ENCODE measurements at places on chromosomes 2 and 18.

GRCh38 chr2:241081190-241081642 lies 20.9 kb downstream of the MTERF4 start:
- no peak for DNase-seq

DNA sequence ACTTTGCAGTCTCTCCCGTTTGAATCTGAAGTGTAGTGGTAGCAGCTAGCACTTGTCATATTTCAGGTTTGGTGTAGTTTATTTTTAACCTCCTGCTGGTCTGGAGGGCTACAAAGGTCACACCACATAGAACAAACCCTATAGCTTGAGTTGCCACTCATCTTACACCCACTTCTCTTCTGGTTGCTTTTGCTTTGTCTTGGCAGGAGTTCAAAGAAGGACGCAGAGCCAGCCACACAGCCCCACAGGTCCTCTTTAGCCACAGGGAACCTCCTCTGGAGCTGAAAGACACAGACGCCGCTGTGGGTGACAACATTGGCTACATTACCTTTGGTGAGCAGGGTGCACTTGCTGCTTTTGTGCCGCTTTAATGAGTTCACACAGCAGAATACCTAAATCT lies 15.6 kb upstream of the GPBAR1 start:
- DNase-seq: no peak

DNA sequence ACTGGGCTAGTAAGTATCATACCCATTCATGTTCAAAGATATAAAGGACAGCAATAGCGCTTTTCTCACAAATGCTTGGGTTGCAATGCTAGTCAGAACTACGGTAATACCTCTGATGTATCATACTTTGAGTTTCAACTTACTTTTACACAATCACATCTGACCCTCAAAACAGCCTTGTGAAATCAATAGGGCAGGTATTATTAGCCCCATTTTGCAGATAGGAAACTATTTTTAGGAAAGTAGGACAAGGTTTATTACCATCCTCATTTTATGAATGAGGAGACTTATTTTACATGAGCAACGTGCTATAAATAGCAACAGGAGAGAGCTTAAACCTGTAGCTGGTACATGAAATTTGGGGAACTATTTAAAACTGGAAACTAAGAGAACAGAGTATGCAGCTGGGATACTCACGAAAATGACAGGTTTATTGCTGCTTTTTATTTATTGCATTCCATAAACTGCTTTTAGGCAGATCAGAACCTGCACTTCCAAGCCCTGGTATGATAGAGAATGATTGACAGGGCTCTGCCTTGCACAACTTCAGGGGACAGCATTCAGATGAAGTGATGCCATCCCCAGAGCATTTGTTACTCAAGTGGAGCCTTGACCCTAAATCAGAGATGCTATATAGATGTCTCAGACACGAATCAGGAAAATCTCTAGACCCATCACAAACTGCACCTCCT lies 42.4 kb upstream of the PPM1B start:
- DNase-seq: no peak

DNA sequence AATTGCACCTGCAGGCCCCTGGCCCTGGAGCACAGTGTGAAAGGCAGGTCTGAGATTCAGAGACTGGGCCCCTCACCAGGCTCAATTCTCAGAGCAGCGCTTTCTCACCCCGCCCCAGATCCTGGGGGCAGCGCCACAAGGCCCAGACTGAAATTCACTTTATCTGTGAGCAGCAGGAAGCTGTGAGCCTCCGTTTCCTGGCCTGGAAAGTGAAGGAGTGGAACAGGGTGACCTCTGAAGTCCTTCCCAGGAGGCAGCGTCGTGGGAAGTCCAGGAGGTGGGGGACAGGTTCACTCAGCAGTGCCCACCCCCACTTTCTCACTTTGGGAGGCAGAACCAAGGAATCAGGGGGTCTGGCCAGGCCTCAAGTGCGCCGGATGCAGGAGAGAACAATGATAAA lies 235.4 kb downstream of the NDUFA10 start:
- DNase-seq: no peak

DNA sequence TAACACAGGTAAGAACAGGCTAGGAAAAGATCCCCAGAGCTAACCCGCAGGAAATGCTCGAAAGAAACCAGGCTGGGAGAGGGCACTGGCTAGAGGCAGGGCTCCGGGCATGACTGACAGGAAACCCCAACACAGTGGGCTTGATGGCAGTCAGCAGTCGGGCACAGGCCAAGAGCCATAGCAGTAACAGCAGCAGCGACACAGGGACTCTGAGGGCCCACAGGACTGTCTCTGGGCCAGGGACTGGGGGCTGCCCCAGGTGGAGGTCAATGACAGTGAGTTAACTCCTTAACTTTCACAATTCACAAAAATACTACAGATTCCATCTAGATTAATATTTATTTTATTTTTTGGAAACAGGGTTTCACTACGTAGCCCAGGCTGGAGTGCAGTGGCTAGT lies 37.3 kb upstream of the ASPRV1 start:
- no peak for DNase-seq

- DNase-seq: no peak
Observed at GRCh38 chr18:2471523-2471922, 99.8 kb downstream of the METTL4 start.

DNA sequence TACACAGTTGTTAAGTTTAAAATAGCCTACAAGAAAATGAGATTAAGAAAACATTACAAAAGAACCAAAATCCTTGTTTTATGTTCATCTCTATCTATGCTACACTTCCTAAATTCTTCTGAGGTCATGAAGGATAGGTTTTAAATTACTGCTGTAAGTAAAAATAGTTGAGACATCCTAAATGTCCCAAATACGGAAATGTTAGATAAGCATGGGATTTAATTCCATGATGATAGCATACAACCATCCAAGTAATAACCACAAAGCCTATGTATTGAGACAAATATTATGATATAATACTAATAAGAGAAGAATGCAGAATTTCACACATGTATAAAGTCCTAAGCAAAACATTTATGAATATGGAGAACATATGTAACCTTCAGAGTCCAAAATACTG lies 34.1 kb downstream of the PIEZO2 start:
- DNase-seq: no peak

DNA sequence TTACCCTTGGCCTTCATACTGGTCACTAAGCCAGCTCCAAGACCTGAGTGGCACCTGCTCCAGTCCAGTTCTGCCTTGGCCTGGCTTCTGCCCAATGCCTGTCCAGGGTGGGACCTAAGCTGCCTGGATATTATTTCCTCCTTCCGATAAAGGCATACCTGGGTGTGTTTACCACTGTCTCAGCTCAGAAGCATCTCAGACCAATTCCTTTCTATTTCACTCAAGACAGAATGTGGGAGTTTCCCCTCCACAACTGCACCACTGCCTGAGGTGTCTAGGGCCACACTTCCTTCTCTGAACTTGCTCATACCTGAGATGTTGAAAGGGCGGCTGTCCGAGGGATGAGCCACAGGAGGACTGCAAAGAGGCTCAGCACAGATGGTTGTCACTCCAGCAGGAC lies 18.4 kb upstream of the CAB39 start:
- no peak for DNase-seq

DNA sequence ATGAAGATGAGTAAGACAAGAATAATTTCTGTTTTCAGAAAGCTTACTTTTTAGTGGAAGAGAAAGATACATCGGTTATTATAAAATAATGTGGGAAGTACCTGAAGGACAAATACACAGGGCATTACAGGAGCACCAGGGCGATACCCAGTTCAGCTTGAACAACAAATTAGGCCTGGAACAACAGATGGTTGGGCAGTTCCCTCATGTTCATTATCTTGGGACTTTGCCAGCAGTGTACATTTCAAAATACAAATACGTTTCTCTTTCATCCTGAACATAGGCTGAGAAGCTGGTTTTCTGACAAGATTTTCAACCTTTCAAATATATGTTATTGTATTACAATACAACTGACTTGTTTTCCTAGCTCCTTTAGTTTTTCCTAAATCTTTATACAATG lies 79.6 kb downstream of the TGIF1 start:
- DNase-seq: no peak

- no peak for DNase-seq
Observed at GRCh38 chr2:101587251-101587650, 110.3 kb upstream of the MAP4K4 start.

GRCh38 chr18:76364282-76365259 lies 130.5 kb downstream of the ZNF516 start:
- no peak for DNase-seq

- no peak for DNase-seq
Observed at GRCh38 chr2:150526827-150527226, 39.4 kb upstream of the RND3 start.

- no peak for DNase-seq
Observed at GRCh38 chr2:29044459-29044858, 29.9 kb downstream of the PCARE start.

GRCh38 chr18:45974088-45974536 lies 7.0 kb upstream of the EPG5 start:
- peak; percentile 41 for DNase-seq

GRCh38 chr18:76558881-76559667 lies 64.0 kb upstream of the ZNF516 start:
- DNase-seq: no peak

DNA sequence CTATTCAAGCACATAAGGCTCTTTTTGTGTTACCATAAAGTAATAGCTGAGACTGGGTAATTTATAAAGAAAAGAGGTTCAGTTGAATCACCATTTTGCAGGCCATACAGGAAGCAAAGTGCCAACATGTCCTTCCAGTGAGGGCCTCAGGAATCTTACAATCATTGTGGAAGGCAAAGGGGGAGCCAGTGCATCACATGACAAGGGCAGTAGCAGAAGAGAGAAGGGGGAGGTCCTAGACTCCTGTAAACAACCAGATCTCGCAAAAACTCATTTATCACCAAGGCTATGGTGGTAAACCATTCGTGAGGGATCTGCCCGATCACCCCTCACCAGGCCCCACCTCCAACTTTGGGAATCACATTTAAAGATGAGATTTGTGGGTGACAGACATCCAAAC lies 16.7 kb downstream of the DSG4 start:
- no peak for DNase-seq

DNA sequence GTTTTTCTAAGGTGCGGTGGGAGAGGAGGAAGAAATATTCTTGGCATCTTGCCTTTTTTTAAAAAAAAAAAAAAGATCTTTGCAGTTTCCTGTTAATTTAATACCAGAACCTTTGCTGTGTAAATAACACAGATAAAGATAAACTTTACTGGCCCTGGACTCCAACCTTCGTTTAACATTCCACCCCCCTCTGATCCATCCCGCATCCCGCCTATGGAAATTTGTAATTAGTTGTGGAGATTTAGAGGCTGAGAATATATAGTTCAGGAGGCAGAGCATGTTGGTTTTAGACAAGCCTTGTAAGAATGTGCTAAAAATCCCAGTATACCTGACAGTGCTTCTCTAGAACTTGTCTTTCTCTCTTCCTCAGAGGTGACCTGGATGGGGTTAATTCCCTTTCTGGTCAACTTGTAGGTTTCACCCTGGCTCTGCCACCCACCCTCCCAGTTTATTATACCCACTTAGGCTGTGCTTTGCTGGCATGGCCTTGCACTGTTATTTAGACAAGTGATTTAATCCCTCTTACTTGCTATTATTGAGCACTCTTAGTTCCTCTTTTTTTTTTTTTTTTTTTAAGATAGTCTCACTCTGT lies 2.9 kb upstream of the C2orf72 start:
- no peak for DNase-seq

- DNase-seq: no peak
Observed at GRCh38 chr18:37654034-37654433, 88.4 kb upstream of the CELF4 start.

GRCh38 chr2:20632446-20632990 lies 18.4 kb downstream of the HS1BP3 start:
- DNase-seq: no peak

DNA sequence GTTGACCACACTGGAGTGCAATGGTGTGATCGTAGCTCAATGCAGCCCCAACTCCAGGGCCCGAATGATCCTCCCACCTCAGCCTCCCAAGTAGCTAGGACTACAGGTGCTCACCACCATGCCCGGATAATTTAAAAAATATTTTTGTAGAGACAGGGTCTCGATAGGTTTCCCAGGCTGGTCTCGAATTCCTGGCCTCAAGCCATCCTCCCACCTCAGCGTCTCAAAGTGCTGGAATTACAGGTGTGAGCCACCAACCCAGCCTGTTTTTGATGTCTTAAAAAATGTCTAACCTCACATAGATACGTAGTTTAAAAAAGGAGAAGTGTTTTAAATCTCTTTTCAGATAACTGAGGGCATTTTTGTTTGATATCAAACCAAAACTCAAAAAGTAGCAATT lies 37.6 kb downstream of the IMPA2 start:
- no peak for DNase-seq

DNA sequence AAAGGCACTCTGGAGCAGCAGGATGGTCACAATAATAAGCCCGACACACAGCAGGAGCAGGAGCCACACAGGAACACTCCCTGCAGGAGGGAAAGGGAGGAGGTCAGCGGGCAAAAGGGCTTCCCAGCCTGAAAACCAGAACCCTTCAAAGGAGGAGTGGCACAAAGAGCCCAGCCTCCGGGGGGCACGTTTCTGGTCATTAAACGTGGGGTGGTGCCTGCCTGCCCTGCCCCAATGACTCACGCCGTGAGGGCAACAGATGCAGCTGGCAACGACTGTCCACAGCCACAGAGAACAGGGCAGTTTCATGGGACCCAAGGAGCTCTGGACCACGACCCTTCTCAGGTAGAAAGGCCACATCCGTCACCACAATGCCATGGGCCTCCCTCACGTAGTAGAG lies 3.0 kb downstream of the PREB start:
- DNase-seq: no peak

DNA sequence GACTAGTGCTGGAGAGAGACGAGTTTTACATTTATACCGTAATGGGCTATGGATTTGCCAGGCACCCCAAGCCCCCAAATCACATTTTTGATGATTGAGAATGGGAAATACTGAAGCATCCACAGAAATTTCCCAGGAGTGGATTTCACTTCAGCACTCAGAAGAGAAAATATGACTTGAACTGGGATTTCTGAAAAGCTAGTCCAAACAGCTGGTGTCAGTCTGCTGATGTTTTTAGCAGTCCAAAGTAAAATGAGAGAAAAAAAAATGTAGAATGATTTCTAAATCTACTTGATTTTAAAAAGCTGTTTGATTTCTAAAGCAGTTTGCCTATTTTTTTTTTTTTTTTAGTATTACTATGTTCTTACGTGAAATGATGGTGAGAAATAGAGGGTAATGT lies 105.0 kb downstream of the PLEKHM3 start:
- no peak for DNase-seq

GRCh38 chr18:3453540-3454364 lies 3.8 kb downstream of the TGIF1 start:
- DNase-seq: no peak

GRCh38 chr2:169999054-169999453 lies 171.8 kb downstream of the UBR3 start:
- DNase-seq: no peak

GRCh38 chr2:152166633-152167032 lies 8.9 kb downstream of the STAM2 start:
- DNase-seq: no peak
